ENCODE measurements at places on chromosomes 5 and 9. TPM values are rescaled to one million over a fixed set of nuclear protein-coding genes. Genes with fewer than 3 reads are reported as not detected.
A peak's percentile ranks its signal among the peaks of the same experiment; 100 is the strongest.

PCDHGA4 gene
- total RNA-seq: 4.7 TPM

CORO2A gene
- total RNA-seq: 2.5 TPM

DNA sequence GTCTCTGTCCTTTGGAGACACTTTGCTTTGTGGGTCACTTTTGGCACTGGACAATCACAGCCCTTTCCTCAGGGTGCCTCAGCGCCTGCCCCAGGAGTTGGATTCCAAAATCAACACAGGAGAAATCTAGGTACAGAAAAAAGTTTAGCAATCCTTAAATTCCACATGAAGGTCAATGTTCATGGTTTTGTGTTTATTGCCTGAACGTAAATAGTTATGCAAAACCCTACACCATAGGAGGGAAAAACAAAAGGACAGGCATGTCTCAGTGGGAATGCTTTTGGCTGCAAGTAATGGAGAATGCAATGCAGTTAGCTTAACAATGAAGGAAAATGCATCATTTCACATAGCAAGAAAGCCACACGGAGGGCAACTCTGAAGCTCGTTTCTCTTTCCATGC is 6.5 kb upstream of the HMCN2 start:
- peak; percentile 6 for DNase-seq

BRINP1 gene
- total RNA-seq: not detected

SOX30 gene
- total RNA-seq: not detected

Measured in mesenteric fat pad (tissue), 1 donor.